ENCODE measurements at places on chromosomes 2 and 18.

- DNase-seq: no peak
Measured at GRCh38 chr2:9106338-9107167, 100.1 kb upstream of the ASAP2 start.

DNA sequence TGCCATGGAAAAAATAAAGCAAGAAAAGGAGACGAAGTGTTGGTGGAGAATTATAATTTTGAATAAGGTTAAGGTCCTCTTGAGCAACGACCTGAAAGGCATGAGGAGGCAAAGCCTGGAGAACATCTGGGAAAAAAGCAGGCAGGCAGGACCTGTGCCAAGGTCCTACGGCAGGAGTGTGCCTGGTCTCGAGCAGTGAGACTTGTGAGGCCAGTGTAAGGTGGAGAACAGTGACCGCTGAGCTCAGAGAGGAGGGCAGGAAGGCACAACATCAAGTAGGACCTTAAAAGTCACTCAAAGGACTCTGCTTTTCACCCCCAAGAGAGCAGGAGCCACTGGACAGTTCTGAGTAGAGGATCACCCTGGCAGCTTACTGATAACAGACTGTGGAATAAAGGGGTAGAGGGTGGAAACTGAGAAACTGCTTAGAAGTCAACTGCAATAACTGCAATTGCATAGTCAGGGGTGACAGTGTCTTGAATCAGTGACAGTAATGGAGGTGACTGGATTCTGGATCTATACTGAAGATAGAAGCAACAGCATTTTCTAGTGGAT is 3.5 kb downstream of the NOL10 start:
- no peak for DNase-seq

- DNase-seq: no peak
Measured at GRCh38 chr2:53768242-53768542, 588 bp downstream of the CHAC2 start.

- DNase-seq: no peak
Measured at GRCh38 chr18:48817021-48817461, 133.7 kb downstream of the SMAD7 start.

DNA sequence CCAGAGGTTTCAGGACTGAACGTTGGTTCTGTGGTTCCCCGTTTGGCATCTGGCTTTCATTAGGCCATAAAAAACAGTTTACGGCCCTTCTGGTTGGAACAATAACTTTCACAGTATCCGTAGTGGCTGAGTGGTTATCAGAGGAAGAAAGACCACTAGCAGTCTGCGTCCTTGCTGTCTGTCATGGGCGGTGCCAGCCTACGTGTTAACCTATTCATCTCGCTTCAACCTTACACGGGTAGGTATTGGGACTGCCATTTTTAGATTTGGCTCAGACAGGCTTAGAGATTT is 42.6 kb upstream of the ROCK2 start:
- no peak for DNase-seq

- peak; percentile 24 for DNase-seq
Measured at GRCh38 chr2:72892506-72893173, 5.4 kb downstream of the SPR start.

GRCh38 chr2:136628490-136628889 is 136.9 kb upstream of the THSD7B start:
- no peak for DNase-seq

DNA sequence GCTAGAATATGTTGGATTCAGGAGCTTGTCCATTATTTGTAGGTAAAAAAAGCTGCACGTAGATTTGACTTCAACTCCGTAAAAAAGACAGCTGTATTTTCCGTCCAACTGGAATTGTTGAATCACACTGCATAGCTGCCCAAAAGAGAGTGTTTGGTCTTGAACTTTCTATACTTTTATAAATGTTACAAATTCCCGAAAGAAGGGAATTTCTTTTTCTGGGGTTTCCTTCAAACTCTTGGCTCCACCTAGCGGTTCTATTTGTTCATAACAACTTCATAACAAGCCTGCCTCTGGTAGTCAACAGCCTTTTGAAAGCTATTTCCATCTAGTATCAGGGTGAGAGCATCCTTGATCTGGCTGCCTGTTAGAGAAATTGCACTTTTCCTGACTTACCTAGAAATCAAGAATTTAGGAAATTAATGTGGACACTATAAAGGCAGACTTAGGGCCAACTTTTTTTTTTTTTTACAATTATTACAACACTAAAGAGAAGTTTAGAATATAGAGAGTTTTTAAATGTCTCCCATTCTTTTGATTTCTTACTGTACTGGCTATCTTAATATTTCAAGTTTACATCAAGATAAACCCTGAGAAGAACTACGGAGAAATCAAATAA is 48.1 kb downstream of the TMEM185B start:
- peak; percentile 35 for DNase-seq

DNA sequence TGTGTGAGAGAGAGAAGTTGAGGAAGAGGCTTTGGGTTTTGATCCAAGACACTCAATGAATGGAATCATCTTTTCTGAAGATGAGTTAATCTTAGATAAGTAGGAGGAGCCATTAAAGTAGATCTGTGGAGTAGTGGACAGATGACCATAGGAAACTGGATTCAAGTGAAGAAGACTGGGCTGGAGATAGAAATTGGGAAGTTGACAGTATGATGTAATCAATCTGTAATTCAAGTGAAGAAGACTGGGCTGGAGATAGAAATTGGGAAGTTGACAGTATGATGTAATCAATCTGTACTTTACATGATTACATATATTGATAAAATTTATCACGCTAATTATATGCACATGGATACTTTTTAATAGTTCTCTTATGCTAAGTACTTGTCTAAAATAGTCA is 92.8 kb downstream of the PHLPP1 start:
- no peak for DNase-seq

- no peak for DNase-seq
Measured at GRCh38 chr2:128198656-128199055, 107.7 kb downstream of the UGGT1 start.

DNA sequence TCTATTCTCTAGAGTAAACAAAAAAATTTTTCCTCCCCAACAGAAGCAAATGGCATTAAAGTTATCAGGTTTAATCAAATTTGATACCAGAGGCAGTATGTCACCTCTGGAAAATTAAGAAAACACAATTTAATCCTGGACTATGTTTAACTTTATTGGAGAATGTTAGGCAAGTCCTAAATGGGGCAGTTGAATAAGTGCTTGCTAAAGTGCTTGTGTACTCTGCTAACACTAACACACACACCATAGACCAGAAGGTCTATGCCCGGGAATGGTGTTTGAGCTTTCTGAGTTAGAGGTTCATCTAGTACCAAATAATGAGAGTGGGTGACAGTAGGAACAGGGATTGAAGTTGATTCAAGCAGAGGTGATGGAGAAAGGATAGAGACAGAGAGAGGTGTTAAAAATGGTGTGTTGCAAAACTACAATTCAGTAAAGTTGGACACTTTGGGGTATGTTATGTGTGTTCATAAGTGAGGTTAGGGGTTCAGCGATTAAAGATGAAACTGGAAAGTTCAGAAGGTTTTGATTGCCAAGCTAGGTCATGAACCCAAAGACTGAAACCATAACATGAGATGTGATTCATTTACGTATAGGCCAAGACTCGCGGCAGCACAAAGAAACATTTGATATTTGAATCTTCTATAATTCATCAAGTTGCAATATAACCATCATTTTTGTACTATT is 40.5 kb upstream of the PEX13 start:
- DNase-seq: no peak

DNA sequence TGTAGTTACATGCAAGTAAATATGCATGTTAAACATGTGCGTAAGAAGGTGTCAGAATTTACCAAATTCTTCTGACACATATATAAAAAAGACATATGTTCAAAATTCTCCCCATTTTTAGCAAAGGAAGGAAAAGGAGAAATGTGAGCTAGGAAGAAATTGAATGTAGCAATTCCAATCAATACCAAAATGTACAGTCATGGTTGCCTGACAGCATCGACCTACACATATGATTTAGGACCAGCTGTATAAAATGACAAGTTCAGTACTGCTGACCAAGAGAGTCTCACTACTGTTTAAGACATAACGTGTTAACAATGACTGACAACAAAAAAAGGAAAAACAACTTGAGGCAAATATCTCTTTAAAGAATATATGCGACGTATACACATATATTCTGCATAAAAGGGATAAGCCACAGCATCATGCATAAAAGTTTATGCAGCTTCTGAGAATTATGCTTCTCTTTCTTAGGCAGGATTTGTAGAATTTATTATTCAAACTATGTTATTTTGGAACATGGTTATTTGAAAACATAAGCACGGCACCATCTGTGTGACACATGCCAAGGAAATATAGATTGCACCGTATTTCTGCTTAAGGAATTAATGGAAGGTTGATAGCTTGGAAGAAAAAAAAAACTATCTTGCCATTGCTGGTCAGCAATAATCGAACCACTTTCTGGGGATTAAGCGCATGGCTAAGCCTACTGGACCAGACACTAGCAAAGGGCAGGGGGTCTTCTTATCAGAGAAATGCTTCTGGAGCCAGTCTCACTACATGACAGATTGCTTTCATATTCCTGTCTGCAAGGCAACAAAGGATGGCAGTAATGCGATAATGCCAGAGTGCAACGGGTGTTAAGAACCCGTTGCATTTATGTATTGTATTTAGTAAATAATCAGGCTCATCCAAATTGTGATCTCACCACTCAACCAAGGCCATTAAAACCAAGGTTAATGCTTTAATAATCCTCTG is 154.0 kb downstream of the WDPCP start:
- DNase-seq: no peak

GRCh38 chr2:121690095-121690494 is 40.8 kb upstream of the CLASP1 start:
- no peak for DNase-seq

- DNase-seq: no peak
Measured at GRCh38 chr2:159137511-159138241, 148.8 kb downstream of the WDSUB1 start.

- DNase-seq: no peak
Measured at GRCh38 chr2:195022508-195022830, 634.6 kb upstream of the SLC39A10 start.

DNA sequence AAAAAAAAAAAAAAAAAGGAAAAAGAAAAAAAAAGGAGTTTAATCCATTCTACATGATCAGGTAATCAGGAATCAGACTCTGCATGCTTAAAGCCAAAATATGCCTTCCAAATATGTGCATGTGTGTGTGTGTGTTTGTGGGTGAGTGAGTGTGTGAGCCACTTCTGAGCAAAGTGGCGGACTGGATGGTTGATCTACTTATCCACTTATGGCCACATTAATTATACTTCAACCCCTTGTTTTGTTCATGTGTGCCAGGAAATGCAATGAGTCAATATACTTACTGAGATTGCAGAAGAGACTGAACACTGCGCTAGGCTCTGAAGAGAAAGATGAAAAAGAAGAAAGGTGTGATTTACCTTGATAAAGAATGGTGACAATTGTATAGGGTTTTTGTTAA is 586.5 kb upstream of the NXPH2 start:
- no peak for DNase-seq

- DNase-seq: no peak
Measured at GRCh38 chr18:36402765-36403396, 105.4 kb downstream of the FHOD3 start.

DNA sequence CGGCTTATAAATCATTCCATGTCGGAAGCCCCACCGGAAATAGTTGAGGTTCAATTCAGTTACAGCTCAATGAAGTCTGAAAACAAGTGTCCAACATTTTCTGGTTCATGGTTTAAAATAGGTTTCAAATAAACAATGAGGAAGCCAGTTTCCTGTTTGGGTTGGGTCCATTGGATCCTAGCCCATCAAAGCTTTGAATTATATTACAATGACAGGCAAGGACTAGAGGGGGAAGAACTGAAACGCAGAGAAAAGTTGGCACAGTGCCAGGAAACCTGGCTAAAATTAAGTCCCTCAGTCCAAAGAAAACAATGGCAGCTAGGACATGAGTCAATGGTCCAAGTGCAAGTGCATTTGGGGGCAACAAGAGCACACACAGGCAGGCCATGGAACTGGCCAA is 32.0 kb downstream of the SLC14A1 start:
- DNase-seq: peak; percentile 45

DNA sequence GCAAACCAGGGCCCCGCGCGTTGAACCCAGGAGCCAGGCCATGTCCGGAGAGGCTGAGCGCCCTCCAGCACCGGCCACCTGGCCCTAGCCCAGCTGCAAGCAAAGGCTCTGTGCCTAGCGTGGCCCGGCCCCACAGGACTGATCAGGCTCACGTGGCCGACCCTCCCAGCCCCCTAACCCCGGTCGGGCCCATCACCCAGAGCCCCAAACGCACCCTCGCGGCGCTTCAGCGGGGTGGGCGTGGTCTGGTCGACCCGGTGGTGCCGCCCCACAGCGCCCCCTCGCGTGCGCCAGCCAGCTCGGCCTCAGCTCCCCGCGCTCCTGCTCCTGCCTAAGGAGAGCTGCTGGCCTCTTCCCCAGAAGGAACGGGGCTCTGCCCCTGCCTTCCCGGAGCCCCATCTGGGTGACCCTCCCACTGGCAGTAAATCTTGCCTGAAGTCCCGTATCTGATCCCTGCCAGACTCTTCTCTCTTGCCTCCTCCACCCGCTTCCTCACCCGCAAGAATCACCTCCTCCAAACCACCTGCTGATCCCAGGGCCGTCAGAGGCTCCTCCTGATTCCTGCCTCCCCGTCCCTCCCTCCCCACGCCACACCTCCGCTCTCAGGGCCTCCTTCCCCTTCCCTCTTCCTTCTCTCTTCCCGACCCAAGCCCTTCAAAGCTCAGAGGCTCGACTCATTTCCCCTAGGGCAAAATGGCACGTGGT is 12.3 kb upstream of the TEX51 start:
- DNase-seq: no peak

DNA sequence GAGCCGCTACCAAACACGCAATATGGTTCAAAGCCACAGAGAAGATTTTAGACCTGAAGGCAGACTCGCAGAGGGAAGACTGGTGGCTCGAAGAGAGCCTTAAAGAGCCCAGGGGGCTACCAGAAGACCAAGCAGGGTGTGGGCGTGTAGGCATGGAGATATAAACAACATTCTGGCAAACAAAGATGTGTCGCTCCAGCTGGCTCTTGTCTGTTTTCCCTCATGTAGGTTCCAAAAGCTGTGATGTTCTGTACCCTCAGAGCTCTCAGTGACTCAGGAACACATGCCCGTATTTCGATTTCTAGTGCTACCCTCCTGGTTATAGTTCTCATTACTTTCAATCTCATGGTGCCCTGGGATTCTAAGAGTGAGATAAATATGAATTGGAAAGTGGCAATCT is 44.5 kb downstream of the DOCK10 start:
- DNase-seq: no peak

DNA sequence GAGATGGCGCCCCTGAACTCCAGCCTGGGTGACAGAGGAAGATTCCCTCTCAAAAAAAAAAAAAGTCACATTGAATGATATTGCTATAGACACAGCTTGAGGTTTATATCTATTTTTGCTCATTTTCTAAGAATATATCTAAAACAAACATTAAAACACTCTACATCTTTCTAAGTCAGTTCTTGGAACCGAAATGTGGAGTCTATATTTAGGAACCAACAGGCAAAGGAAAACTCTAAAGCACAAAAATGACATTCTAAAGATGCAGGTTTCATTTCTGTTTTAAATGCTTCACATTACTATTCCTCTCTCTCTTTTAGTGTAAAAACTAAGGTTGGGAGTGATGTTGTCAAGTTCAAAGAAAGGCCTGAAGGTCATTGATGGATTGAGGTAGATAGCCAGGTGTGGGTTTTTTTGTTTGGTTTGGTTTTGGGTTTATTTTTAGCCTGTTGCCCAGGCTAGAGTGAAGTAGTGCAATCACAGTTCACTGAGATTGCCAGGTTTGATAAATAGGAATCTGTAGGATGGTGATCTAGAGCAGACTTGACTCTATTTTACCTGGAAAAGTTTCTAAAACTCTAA is 194.0 kb upstream of the RBBP8 start:
- no peak for DNase-seq

GRCh38 chr2:188524519-188525113 is 232.9 kb downstream of the GULP1 start:
- peak; percentile 50 for DNase-seq
